ENCODE measurements at places on chromosomes 2 and 18.

- no peak for DNase-seq
These were observed 106.7 kb upstream of the PGAP1 start for GRCh38 chr2:197033222-197033621.

GRCh38 chr2:160267022-160267421, 67.0 kb upstream of the ITGB6 start:
- DNase-seq: no peak

- no peak for DNase-seq
These were observed 4.4 kb downstream of the RAMP1 start for GRCh38 chr2:237863689-237864443.

- DNase-seq: no peak
These were observed 38.2 kb upstream of the CNGA3 start for GRCh38 chr2:98308068-98308467.

GRCh38 chr2:22189893-22190480, 1066.2 kb downstream of the TDRD15 start:
- no peak for DNase-seq

GRCh38 chr2:231410293-231411004, 14.9 kb downstream of the B3GNT7 start:
- DNase-seq: no peak
